ENCODE measurements at places on chromosomes 13 and 19.

GRCh38 chr19:12668932-12669269 lies 2.3 kb downstream of the WDR83 start:
- DNase-seq = peak; percentile 24

DNA sequence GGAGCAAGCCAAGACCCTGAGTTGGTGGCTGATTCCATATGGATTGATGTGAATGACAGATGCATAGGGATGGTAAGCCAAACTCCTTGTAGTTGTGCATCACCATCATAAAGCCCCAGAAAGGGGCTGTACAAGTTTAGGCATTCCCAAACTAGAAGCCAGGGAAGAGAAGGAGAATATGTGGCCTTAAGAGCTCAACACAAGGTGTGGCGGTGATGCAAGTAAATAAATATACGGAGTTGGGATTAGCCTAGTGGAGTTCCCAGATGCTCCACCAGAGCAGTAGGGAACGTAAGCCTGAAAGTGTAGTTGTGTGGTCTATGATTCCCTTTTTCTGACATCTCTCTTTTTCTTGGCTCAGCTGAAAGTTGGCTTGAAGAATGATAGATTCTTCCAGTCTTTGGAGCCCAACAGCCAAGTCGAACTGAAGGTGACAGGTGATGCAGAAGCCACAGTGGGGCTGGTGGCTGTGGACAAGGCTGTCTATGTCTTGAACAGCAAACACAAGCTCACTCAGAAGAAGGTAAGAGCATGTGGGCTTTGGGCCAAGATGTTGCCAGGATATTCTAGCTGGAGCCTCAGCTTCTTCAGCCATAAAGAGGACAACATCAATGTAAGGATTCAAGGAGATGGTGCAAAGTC lies 30.1 kb downstream of the RDH8 start:
- no peak for DNase-seq

- no peak for DNase-seq
These were observed 2.2 kb downstream of the BST2 start for GRCh38 chr19:17402982-17403855.

DNA sequence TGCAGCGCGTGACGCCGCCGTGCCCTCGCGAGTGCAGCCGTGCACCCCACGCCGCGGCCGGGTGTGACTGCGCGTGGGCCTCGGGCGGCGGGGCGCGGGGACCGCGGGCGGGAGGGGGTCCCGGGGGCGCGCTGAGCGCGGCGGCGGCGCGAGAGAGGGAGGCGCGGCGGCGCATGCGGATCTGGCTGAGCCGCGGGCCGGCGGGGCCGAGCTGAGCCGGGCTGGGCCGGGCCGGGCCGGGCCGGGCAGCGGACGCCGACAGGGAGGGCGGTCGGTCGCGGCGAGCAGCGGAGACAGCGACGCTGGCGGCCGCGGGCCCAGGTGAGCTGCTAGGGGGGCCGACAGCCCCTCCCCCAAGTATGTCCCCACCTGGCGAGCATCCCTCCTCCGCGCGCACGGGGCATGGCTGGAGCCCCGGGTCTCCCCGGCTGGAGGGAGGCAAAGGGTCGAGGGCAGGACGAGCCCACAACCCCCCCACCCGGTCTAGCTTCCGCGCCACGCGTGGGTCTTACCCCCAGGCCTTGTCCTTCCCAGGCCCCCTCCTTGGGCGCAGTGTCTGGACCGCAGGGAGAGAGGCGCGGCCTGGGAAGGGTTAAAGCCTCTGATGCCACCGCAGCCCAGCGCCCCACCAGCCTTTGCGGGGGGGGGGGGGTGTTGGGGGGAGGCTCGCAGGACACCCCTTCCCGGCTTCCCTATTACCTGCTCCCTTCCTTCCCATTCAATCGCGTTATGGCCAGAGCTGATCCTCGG lies at the start of gene SPTBN4:
Gene SPTBN4, plus strand, starts transcription at position 17 of the 750 bp plus-strand sequence. CDS start 5,621 bp downstream, outside the sequence.
- no peak for DNase-seq

GRCh38 chr13:56865416-56865815 lies 275.3 kb upstream of the PRR20A start:
- DNase-seq = no peak
